ENCODE measurements at places on chromosomes 6 and 20.
A peak's percentile ranks its signal among the peaks of the same experiment; 100 is the strongest.

DNA sequence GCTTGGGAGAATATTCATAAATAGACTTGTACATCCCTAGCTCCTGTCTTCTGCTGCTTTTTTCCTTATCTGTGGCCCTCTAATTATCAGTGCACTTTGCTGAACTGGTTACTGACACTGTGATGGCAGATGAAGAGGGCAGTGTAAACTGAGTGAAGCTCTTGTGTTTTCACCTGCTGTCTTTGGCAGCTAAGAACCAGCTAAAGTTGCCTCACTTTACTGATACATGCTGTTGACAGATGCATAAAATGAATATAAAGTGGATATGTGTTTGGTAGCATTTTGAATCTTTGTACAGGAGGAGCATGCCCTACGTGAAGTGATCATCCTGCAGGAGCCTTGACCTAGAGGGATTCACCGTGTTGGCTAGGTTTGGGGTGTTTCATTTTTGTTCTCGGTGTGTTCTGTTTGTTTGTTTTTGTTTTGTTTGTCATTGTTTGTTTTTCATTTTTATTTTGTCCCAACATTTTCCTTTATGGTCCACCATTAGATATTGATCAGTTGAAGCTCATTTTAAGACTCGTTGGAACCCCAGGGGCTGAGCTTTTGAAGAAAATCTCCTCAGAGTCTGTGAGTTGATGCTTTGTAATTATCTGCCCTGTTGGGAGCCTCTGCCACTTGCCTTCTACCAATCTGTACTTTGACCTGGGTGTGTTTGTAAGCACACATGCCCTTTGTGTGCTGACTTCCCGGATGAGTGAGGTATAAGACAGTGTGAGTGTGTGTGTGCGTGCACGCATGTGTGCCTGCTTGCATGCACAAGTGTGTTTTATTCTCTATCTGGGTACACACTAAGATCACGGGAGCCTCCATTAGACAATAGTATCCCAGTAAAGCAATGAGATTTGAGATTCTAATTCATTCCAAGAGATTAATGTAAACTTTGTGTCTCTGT, 34.6 kb upstream of the MAPK13 start:
- DNase-seq: no peak

DNA sequence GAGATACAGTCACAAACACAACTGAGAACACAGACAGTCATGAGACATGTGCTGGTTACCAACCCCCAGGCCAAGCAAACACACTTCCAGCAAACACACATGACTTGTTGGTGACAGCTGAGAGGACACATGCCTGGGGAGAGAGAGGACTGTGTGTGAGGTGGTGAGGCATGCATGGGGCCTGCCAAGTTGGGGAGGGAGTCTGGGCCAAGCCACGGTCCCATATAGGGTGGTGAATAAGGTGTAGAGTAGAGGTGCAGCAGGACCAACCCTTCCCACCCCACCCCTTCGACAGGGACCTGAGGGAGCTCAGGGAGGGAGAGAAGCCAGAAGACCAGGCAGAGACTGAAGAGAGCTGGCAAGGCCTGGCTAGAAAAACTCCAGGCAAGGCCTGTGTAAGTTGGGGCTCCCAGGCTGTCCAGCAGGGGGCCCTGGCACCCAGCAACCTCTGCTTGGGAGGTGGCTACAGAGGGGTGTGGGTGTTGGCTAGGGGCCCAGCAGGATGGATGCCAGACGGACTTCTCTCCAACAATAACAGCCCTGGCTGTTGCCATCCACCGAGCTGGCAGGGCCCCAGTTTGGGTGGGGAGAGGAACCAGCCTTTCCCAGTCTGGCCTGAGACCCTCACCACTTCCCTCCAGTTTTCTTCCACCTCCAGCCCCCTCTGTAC, 2.0 kb upstream of the SLC29A1 start:
- DNase-seq: peak; percentile 53

GRCh38 chr6:139060332-139060731, 31.8 kb downstream of the ABRACL start:
- no peak for DNase-seq

- DNase-seq: no peak
These were observed 27.9 kb downstream of the ELMO2 start for GRCh38 chr20:46378412-46379009.
